ENCODE measurements at places on chromosomes 1 and 21. TPM values are rescaled to one million over a fixed set of nuclear protein-coding genes. Genes with fewer than 3 reads are reported as not detected.
A peak's percentile ranks its signal among the peaks of the same experiment; 100 is the strongest.

- no peak for DNase-seq
Observed at GRCh38 chr1:19423130-19423529, 62.2 kb downstream of the CAPZB start.

DNA sequence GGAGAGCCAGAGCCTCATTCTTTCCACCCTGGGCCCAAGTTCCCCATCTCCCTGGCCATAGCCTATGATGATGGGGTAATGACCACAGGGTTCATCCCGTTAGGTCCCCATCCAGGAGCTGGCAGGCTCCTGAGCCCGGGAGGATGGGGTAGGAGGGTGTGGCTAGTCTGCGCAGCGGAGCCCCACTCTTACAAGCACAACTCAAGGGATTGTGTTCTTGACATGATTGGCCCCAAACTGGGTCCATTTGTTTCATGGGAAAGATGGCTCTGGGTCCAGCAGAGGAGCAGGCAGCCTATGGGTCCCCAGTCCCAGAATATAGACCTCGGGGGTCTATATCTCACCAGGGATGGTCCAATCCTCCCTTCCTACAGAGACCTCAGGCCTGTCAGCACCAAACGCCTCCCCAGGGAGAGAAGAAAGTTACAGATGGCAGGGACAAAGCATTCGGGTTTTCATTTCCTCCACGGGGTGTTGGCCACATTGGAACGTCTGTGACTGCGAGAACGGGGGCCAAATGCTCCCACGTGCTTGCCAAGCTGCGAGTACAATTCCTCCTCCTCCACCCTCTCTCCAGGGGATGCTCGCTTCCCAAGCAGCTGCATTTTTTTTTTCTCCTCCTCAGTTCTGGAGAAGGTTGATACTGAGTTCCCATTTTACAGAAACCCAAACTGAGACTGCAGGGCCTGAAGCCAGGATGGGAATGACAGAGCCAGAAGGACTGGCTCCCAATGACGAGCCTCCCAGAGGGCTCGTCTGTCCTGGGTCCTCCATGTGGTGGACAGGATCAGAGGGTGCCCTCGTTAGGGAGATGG, 71.0 kb downstream of the DHRS3 start:
- DNase-seq: no peak

GRCh38 chr1:152035539-152036266, 1.1 kb downstream of the S100A11 start:
- DNase-seq: no peak

DNA sequence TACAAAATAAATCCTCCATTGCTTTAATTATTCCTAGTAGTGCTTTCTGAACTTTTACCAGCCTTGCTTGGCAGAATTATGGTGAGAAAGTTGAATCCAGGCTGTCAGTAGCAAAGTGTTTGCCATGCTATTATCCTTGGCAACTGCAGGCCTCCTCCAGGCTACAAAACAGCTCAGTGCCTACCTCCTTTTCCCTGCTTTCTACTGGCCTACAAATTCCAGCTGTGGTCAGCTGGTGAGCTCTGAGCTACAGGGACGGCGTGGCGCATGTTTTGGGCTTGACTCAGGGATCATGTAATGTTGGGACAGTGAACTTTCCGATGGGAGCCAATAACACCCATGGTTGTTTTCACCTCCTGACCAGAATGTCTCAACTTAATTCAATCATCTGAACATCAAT, 456.1 kb upstream of the ADAMTS5 start:
- no peak for DNase-seq

DNA sequence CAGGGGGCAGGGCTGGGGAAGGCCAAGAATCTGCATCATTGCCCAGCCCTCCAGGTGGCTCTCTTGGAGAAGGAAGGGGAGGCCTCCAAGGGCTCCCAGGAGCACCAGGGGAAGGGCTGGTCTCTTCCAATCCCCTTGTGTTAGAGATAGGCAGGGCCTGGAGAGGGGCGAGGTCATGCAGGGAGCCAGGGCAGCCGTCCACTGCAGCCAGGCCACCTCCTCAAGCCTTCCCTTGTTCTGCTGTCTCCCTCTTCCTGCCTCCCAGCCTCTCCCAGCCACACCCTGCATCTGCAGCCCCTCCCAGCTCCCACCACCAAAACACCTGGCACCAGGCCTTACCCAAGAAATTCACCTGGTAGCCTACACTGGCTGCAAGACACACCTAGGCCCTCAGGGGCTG, 105.3 kb upstream of the IFFO2 start:
- no peak for DNase-seq

DNA sequence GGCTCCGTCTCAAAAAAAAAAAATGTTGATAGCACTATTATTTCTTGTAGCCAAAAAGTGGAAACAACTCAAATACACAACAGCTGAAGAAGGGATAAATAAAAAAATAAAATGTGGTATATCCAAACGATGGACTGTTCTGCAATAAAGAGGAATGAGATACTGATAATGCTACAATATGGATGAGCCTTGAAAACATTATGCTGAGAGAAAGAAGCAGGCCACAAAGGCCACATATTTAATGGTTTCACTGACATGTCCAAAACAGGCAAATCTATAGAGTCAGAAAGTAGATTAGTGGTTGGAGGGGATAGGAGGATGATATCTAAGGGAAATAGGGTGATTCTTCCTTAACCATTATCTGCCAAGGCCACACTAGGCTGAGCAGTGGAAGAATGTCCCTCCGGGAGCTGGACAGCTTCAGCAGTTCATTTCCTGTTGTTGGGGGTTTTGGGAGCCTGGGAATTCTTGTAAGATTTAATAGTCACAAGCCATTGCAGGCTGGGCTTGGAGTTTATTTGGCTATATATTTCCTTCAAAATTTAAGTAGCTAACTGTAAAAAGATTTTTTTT, 53.5 kb downstream of the ST3GAL3 start:
- DNase-seq: peak; percentile 44

GRCh38 chr1:107871259-107871658, 93.7 kb downstream of the VAV3 start:
- no peak for DNase-seq

GRCh38 chr1:111827946-111828345, 72.2 kb downstream of the DDX20 start:
- no peak for DNase-seq

DNA sequence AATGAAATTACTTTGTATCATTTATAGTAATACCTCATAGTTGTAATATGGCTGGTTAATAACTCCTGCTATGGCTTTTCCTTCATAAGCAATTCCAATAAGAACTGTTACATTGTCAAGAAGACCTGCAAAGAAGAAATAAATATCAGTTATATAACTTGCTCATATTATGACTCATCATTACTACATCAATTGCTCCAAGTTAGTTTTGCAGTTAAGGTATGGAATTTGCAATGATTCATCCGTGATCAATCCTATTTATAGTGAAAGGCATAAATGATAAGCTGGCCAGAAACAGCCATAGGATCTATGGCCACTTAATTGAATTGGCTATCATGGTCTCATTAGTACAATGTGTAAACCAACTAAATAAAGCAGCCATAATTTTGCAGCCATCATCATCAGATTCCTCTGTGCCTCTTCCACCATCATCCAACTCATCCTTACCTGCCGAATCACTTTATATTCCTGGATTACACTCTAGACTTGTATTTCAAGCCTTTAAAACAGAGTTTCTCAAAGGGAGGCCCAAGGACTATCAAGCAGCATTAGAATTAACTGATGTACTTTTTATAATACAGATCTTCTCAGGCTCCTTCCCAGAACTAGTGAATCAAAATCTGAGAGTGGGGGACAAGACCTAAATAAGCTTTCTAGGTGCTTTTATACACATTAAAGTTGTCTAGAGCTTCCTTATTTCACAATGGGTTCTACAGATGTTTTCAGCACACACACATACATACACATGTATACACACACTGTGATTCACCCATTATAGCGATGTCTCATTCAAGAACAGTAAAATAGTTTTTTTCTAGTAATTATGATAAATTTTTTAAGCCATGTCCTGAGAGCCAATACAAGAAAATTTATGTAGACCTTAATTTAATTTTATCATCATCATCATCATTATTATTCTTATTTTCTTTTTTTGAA, 21.2 kb upstream of the EPRS1 start:
- no peak for DNase-seq

DNA sequence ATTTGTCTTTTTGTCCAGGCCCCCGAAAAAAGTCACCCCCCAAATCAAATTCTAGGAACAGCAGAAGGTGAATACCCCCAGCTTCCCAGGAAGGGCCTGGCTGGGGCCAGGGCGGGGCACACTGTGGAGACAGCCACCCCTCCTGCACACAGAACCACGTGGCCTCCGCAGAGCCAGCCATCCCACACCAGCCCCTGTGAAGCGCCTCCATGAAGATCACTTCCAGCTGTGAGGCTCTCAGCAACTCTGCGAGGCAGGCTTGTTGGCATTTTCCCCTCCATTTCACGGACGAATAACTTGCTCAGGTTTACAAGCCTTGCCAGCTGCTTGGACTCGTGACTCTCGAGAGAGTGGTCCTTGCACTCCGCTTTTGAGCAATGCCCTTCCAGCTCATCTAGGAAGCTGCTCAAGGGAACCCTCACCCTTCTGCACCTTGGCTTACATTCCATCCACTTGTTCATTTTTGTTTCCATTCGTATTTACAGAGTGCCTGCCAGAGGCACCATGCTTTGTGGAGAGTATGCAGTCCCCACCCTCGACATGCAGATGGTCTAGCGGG, 48.2 kb downstream of the SYT6 start:
- DNase-seq: no peak

DNA sequence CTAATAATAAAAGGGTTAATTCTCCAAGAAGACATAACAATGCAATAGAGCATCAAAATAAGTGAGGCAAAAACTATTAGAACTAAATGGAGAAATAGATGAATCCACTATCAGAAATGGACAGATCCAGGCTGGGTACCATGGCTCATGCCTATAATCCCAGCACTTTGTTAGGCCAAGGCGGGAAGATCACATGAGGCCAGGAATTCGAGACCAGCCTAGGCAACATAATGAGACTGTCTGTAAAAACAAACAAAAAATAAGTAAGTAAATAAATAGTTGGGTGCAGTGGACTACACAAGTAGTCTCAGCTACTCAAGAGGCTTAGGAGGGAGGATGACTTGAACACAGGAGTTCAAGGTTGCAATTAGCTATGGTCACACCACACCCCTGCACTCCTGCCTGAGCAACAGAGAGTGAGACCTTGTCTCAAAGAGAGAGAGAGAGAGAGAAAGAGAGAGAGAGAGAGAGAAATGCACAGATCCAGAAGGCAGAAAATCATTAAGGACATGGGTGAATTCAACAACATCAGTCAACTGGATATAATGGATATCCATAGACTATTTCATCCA, 12.3 kb downstream of the FRRS1 start:
- no peak for DNase-seq

DNA sequence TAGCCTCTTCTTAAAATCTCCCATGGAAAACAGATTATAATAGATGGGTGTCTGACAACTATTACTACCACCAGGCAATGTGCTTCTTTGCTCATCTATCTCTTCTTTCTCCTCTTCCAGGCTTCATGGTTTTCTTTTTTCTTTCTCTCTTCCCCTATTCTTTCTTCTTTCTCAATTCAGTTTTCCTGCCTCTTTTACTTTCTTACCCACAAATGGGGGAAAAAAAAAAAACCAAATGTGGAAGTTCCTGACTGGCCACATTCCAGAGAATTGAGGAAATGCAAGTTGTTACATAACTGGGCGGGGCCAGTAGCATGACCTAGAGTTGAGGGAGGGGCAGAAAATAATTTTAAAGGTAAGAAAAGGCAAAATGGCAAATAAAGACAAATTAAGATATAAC, 10.9 kb upstream of the SMG7 start:
- DNase-seq: no peak

- no peak for DNase-seq
Observed at GRCh38 chr1:10583641-10584040, 108.9 kb downstream of the PEX14 start.

DNA sequence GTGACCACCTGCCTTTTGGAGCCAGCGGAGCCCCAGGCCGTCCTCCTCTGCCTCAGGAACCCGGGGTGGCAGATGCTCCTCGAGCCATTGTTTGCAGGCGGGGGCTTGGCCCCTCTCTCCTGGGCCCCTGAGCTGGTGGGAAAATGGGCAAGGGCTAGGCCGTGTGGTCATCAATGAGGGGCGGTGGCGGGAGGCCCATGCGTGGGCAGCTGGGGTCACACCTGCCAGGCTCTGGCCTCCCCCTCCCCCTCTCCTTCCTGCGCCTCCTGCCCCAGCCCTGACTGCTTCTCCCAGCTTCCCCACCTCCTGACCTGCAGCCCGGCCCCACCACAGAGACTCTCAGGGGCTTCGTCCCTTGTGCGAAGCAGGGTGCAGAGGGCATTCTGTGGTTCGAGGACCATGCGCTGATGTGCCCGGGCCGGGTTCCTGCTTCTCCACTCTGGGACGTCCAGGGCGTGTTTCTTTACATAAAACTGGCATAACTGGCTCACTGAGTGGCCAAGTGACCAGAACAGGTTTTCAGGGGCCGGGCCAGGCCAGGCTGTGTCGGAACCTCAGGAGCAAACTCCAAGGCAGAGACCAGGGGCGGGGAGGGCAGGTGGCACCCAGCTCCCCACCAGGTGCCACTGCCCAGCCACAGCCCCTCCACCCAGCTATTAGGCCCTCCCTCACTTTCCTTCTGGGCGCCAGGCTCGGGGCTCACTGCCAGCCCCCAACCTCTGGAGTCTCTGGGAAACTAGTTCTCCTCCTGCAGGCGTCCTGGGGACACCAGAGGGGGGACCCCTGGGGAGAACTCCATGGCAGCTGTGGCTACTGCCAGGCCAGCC, 9.3 kb downstream of the SAMD11 start:
- DNase-seq: no peak

GRCh38 chr1:158035014-158035413, 41.6 kb downstream of the KIRREL1 start:
- no peak for DNase-seq

GRCh38 chr1:58879464-58879863, 95.6 kb upstream of the JUN start:
- DNase-seq: no peak

DNA sequence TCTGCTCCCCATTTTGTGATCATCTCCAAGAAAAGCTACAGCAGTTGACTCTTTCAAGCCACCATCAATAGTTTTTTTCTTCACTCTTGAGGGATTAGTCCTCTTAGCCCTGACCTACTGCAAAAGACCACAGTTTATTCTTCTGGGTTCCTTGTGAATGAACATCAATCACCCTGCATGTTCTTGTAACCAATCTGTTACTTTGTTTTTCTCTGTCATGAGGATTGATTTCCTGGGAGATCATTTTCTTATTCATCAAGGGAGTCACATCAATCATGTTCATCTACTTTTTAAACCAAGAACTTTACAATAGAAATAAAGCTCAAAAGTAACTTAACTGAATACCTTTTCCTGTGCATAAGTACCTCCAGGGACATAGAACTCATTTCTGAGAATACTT, 21.8 kb downstream of the ILDR2 start:
- no peak for DNase-seq

- peak; percentile 56 for DNase-seq
Observed at GRCh38 chr1:150563340-150564038, 14.3 kb downstream of the ADAMTSL4 start.

GRCh38 chr1:31707711-31708110, 3.9 kb upstream of the COL16A1 start:
- no peak for DNase-seq

- no peak for DNase-seq
Observed at GRCh38 chr1:43031316-43032203, 72.9 kb upstream of the SLC2A1 start.

- DNase-seq: peak; percentile 25
Observed at GRCh38 chr1:99004254-99004860, 304 bp downstream of the PLPPR5 start.

The CELA3B gene
- not detected for total RNA-seq

The RGS2 gene
- total RNA-seq: 15.6 TPM

The CLCA4 gene
- not detected for total RNA-seq

The CFAP141 gene
- not detected for total RNA-seq

The SIK1 gene
- 0.48 TPM for total RNA-seq

The TEX38 gene
- total RNA-seq: 1.2 TPM

The NUF2 gene
- 33.7 TPM for total RNA-seq

Measured in cardiac muscle cell (in vitro differentiated cells and primary cell).